ENCODE measurements at places on chromosomes 1 and 21.

DNA sequence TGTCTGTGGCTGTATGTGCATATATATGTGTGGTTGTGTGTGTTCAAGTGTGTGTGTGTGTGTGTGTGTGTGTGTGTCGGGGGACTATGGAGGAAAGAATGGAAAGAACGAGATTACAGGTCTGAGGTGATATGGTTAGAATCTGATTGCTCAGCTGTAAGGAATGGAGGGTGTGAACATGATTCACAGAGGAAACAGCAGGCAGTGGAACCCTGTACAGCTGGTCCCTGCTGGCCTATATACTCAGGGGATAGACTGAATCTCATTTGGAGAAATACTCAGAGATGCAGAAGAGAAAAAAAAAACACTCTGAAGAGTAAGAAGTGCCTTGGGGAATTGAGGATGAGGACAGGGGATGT, 180.1 kb upstream of the ESRRG start:
- no peak for DNase-seq

GRCh38 chr21:44878053-44878982, 4.8 kb upstream of the PTTG1IP start:
- no peak for DNase-seq

DNA sequence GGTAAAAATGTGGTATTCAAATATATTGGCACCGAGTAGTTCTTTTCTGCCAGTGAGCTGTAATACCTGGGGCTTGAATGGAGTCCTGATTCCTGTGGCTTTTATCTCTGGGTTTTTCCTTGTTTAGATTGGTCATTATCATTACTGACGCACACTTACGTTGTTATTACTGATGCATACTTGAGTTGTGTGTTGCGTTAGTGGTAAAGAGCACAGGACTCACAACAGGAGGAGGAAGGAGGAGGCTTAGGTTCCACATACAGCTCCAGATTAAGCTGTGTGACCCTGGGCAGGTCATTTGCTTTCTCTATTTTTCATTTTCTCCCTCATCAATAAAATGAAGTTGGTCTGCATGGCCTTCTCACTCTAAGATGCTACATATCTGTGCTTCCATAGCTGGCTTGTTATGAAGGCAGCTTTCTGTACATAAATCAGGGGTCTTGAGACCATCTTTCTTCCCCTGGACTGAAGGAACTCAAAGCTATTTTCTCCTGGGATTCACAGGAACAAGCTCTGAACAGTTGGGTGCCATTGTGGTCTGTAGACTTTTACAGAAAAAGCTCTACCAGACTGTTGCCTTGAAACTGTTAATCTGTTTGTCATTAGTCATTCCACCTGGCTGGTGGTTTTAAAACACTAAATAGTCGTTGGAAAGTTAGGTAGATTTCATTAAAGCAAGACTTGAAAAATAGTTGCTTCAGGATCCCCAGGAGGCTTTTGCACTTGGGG, 5.6 kb downstream of the ARID1A start:
- no peak for DNase-seq

GRCh38 chr1:214006845-214007244, 19.1 kb downstream of the PROX1 start:
- DNase-seq: no peak

GRCh38 chr1:154798645-154799044, 71.4 kb downstream of the KCNN3 start:
- no peak for DNase-seq

GRCh38 chr1:157368363-157368762, 184.0 kb downstream of the FCRL5 start:
- DNase-seq: no peak

GRCh38 chr21:45323487-45324311, 36.0 kb upstream of the POFUT2 start:
- DNase-seq: no peak

DNA sequence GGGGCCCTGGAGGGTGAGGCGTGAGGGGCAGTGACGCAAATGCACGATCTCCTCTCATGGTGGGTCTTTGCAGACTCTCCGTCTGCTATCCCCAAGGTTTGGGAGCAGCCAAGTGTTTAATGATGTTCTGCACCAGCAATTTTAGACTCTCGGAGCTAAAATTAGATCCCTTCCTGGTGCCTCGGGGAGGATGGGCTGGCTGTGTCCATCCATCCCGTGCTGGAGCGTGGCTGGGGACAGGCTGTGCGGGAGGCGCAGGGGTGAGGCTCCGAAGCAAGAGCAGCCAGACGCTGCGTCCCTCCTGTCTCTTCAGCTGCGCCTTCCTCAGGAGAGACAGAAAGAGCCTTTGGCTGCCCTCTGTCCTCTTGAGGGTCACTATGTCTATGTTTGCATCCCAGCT, 387.6 kb downstream of the CAMTA1 start:
- no peak for DNase-seq

- no peak for DNase-seq
These were observed 1.4 kb upstream of the FDPS start for GRCh38 chr1:155307247-155307740.

DNA sequence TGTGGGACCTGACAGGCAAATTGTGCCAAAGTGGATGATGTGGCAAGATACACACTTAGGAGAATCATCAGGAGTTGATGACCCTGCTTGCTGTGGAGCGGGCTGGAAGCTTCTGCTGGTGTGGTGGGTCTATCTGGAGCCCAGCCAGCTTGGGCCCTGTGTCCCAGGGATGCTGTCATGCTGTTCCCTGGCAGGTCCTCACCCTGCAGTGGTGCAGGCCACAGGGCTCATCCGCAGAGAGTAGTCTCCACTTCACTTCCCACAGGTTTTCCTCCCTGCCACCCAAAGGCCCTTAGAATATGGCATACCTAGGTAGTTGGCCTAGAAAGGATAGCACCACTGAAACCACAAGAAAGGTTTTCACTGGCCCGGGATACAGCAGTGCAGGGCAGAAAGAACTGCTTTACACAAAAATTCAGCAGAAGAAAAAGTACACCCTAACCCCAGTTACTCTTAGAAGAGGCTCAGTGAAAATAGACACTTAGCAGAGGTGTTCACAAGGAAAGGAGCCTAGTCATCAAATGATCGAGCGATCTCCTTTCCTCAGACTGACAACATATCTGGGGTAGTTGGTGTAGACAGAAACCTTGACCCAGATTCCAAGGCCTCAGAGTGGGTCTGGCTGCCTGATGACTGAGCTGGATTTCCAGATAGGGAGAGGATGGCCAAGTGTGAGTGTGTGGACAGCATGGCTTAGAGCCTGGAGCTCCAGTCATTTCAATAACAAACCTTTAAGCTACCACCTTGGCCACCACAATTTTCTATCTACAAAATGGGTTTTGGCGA, 1.3 kb upstream of the C1orf226 start:
- DNase-seq: no peak

- DNase-seq: no peak
These were observed 78.0 kb downstream of the LBR start for GRCh38 chr1:225349826-225350225.

- no peak for DNase-seq
These were observed 25.2 kb upstream of the AGO1 start for GRCh38 chr1:35857830-35858229.

DNA sequence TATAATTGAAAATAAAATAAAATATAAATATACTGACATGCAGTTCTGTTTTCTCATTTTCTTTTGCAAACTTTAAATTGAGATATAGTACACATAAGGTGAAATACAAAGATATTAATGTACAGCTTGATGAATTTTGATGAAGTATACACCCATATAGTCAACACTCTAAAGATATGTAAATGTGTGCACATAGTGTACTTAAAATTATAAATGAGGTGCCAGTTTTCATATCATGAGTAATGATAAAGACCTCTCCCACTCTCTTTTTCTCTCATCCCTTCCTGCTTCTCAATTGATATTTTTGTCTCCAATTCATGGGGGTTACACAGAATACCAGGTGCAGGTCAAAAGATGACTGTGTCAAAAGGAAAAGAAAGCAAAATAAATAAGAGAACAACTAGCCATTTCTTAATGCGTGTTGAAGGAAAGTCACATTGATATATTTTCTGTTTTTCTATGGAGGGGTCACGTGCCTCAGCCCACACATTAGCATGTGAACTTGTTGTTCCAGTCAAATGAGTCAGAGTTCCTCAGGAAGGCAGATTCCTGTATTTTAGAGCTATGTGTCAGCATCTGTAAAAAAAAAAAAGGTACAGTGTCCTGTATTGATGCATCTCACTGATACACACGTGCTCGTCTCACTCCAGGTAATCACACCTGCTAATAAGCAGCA, 64.3 kb upstream of the HOOK1 start:
- no peak for DNase-seq

DNA sequence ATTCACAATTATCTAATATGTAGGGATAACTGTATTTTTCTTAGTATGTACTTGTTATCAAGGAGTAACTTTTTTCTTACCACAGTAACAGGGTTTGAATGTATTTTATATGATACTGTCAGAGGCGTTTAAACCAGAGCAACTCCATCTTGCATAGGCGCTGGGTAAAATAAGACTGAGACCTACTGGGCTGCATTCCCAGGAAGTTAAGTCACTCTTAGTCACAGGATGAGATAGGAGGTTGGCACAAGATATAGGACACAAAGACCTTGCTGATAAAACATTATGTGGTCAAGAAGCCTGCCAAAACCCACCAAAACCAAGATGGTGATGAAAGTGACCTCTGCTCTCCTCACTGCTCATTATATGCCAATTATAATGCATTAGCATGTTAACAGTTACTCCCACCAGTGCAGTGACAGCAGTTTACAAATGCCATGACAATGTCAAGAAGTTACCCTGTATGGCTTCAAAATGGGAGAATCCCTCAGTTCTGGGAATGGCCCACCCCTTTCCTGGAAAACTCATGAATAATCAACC, 64.8 kb downstream of the RPE65 start:
- no peak for DNase-seq

- DNase-seq: peak; percentile 73
These were observed 28.3 kb downstream of the GADD45A start for GRCh38 chr1:67713057-67713846.

GRCh38 chr1:211741788-211742187, 66.4 kb upstream of the NEK2 start:
- no peak for DNase-seq

DNA sequence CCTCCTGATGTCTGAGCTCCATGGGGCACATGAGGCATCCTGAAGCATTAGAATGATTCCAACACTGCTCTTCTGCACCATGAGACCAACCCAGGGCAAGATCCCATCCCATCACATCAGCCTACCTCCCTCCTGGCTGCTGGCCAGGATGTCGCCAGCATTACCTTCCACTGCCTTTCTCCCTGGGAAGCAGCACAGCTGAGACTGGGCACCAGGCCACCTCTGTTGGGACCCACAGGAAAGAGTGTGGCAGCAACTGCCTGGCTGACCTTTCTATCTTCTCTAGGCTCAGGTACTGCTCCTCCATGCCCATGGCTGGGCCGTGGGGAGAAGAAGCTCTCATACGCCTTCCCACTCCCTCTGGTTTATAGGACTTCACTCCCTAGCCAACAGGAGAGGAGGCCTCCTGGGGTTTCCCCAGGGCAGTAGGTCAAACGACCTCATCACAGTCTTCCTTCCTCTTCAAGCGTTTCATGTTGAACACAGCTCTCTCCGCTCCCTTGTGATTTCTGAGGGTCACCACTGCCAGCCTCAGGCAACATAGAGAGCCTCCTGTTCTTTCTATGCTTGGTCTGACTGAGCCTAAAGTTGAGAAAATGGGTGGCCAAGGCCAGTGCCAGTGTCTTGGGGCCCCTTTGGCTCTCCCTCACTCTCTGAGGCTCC, 11.1 kb upstream of the RASSF5 start:
- no peak for DNase-seq

- no peak for DNase-seq
These were observed 60.6 kb upstream of the ETV3 start for GRCh38 chr1:157198619-157199420.

DNA sequence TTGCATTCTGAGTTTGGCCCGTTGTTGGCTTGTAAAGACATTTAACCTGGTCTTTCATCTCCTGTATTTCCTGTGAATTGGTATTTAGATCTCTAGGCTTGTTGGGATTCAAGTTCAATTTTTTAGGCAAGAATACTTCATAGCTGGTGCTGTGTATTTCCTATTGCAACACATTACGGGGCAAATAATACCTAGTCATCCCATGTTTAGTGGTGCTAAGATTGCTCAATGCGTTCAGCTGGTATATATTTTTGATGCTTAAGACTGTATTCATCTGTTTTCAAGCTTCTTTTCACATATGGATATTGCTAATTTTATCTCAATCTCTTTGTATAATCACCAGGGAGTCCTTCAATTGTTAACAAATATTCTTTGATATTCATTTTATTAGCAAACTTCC, 87.5 kb upstream of the ZBTB18 start:
- no peak for DNase-seq

DNA sequence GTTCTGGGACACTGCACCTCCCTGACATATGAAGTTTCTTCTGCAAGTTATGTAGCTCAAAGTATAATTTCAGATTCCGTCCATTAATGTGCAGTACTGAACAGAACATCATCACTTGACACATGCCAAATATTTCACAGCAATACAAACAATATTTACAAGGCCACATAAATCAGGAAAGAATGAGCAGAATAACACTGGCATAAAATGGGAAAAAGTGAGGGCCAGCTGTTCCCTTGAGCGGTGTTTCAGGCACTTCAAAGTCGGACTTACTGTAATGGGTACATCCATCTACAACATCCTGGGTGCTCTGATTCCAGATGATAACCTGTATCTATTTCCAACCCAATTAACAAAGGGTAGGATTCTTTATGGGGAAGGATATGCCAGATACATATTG, 217.4 kb downstream of the APP start:
- DNase-seq: no peak

GRCh38 chr1:116224561-116224960, 113.4 kb downstream of the MAB21L3 start:
- no peak for DNase-seq

DNA sequence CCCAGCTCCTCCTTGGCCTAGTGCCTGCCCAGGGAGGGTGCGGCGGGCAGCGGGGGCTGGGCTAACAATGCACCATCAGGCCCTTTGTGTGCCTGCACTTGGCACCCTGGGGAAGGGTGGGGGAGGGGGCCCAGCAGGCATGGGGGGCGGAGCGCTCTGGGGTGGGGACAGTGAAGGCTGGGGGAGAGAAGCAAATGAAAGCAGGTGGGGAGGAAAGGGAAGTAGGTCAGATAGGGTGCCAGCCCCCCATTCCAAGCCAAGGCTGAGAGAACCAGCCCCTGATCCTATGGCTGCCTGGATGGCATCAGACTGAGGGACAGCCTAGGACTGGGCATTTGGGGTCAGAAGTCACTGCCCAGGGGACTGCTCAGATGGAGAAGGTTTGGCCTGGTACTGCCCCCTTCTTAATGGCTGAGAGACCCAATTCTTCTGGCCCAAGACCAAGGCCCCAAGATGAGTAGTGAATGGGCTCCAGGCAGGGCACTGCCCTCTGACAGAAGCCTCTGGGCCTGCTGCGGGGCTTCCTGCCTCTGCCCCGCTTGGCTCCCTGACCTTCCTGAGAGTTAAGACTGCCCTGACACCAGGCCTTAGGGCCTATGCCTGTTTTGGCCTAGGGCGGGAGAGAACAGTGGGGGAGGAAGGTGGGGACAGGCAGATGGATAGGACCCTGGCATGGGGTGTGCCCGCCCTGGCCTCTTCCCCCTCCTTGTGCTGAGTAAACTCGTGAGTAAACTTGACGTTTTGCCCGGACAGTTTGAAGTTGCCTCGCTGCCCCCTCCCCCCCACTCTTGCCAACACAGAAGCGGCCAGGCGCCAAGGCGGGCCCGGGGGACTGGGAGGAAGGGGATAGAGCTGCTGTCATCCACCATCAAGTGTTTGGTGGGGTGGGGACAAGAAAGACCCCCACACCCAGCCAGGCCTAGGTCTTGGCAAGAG, 2.7 kb downstream of the ZBTB7B start:
- no peak for DNase-seq

- DNase-seq: no peak
These were observed 6.7 kb downstream of the SLFNL1 start for GRCh38 chr1:41014871-41015270.
